ENCODE measurements at places on chromosomes 11 and 22.
A peak's percentile ranks its signal among the peaks of the same experiment; 100 is the strongest.

GRCh38 chr11:47233989-47234668 lies 14.5 kb downstream of the ACP2 start:
- peak; percentile 33 for DNase-seq

DNA sequence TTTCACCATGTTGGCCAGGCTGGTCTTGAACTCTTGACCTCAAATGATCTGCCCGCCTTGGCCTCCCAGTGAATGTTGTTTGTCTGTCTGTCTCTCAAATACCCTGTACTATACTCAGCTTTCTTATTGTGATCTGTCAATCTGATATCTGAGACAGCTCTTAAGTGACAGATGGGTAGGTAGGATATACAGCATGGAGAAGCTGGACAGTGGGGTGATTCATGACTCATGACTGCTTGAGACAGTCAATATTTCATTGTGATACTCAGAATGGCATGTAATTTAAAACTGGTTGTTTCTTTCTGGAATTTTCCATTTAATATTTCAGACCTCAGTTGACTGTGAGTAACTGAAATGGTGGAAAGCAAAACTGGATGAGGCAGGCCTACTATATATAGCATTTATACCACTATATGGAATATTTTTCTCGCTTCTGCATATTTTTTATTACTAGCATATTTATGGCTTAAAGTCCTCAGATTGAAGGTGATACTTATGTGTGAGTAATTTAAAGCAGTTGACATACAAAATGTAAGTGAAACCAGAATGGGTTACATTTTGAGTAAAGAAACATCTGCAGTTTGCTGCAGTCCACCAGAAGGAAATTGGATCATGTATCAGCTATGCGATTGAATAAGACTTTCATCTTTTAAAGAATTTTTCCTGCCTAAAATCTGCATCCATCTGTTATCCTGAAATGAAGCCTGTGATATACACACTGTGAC lies 22.3 kb downstream of the ARHGAP42 start:
- no peak for DNase-seq

GRCh38 chr11:43737201-43737590 lies 56.7 kb downstream of the HSD17B12 start:
- DNase-seq = no peak

- no peak for DNase-seq
Observed at GRCh38 chr11:60798631-60799030, 13.5 kb downstream of the MS4A10 start.

DNA sequence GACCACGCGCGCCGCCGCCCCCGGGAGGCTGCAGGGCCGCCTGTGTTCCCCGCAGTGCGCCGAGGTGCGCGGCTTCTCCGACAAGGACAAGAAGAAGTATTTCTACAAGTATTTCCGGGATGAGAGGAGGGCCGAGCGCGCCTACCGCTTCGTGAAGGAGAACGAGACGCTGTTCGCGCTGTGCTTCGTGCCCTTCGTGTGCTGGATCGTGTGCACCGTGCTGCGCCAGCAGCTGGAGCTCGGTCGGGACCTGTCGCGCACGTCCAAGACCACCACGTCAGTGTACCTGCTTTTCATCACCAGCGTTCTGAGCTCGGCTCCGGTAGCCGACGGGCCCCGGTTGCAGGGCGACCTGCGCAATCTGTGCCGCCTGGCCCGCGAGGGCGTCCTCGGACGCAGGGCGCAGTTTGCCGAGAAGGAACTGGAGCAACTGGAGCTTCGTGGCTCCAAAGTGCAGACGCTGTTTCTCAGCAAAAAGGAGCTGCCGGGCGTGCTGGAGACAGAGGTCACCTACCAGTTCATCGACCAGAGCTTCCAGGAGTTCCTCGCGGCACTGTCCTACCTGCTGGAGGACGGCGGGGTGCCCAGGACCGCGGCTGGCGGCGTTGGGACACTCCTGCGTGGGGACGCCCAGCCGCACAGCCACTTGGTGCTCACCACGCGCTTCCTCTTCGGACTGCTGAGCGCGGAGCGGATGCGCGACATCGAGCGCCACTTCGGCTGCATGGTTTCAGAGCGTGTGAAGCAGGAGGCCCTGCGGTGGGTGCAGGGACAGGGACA lies 2.7 kb downstream of the NLRP6 start:
- DNase-seq = no peak

GRCh38 chr22:20621162-20621561 lies 113.8 kb downstream of the MED15 start:
- DNase-seq = no peak

- DNase-seq = no peak
Observed at GRCh38 chr11:32567154-32567553, 16.5 kb upstream of the EIF3M start.

DNA sequence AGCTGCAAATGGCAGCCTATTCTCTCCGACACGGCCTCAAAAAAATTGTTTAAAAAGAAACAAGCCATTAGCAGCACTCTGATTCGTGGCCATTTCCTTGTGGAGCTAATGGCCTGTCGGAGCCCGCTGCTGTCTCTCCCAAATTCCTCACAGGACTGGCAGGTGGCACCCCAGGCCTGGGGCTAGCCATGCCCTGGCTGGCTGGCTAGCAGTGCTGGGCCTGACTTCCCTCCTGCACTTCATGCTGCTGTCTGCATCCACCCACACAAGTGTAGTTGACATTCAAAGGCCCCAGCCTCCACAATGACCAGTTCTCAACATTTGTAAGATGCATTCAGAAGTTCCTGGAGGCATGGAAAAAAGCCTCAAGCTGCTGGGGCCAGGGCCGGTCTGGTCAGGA lies 61.5 kb downstream of the SMCO4 start:
- DNase-seq = no peak

GRCh38 chr22:43042101-43042780 lies 27.3 kb upstream of the PACSIN2 start:
- no peak for DNase-seq

GRCh38 chr11:71211631-71212030 lies 40.7 kb downstream of the SHANK2 start:
- no peak for DNase-seq

GRCh38 chr22:37953062-37953436 lies 352 bp downstream of the C22orf23 start:
- DNase-seq = no peak

DNA sequence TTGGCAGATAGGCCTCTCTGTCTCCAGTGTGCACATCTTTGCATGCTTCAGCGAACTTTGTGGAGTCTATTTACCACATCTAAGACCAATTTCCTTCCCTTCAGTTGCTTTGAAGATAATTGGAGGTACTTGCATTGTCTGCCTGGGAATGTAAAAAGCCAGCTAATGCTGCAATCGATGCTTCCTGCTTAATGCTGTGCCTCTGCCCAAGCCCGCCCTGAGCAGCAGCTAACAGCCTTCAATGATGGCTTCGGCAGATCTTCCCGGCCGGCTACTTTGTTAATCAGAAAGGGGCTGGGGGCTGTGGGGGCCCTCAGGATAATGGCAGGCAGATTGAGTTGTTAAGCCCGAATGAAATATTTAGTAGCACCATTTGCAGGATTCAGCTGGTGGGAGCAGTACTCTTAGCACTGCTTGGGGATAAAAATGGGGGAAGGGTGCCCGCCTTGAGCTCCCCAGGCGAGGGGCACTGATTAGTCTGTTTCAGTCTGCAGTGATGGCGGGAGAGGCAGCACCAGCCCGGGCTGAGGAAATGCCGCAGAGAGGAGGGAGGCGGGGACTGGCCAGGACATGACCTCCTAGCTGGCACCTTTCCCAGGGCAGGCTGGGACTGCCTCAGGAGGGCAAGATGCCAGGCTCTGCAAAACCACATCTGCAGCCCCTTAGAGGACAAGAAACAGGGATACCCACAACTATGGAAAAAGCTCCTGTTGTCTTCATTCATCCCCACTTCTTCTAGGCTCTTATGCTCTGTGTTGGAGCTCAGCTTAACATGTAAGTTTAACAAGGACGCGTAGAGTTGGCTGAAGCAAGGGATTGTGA lies 460.0 kb downstream of the BUD13 start:
- DNase-seq = peak; percentile 86

DNA sequence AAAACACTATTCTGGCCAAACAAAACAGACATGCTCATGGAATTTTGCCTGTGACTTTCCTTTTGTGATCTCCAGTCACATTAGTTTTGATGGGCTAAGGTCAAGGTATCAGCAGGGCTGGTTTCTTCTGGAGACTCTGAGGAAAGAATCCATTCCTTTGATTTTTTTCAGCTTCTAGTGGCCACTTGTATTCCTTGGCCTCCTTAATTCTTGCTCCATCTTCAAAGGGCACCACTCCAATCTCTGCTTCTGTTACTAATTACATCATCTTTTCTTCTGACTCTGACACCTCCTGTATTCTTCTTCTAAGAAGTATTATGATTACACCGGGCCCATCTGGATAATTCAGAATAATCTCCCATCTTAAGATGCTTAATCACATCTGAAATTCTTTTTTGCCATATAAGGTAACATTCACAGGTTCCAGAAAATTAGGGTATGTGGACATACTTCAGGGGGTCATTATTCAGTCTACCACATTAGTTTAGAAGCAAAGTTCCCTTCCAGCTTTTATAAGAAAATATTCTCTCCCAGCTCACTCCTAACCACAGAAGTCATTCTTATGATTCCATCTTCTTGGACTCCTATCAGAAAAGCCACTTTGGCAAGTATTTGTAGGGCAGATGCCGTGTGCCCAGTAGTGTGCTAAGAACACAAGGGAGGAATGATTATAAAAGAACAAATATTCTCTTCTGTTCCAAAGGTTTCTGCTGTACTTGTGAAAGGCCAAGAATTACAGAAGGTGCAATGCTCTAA lies 56.4 kb upstream of the FSHB start:
- DNase-seq = no peak

- no peak for DNase-seq
Observed at GRCh38 chr22:17307566-17307965, 61.7 kb upstream of the CECR2 start.

DNA sequence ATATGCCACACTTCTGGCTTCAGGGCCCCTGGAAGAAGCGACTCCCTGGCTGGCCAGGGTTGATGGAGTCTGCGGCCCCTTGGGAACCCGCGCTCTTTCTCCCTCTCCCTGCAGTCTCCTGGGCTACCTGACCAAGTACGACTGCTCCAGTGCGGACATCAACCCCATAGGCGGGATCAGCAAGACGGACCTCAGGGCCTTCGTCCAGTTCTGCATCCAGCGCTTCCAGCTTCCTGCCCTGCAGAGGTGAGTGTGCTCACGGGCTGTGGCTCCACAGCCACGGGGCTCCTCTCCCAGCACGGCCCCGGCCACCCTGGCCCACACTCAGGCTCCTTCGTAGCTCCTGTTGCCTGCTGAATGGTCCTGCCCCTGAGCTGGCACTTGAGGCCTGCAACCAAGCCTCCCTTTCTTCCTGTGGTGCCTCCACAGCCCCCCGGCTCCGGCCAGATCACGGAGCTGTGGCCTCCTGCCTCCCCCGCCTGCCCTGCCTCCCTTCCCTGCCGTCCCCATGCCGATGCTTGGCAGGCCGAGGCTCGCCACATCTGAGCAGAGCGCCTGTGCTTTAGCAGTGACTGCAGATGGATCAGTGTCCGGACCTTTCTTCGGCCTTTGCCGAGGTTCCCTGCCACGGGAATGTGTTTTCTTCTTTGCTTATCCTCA lies 36.2 kb upstream of the KRTAP5-7 start:
- DNase-seq = no peak

- DNase-seq = no peak
Observed at GRCh38 chr11:47445840-47446239, 3.1 kb downstream of the RAPSN start.

DNA sequence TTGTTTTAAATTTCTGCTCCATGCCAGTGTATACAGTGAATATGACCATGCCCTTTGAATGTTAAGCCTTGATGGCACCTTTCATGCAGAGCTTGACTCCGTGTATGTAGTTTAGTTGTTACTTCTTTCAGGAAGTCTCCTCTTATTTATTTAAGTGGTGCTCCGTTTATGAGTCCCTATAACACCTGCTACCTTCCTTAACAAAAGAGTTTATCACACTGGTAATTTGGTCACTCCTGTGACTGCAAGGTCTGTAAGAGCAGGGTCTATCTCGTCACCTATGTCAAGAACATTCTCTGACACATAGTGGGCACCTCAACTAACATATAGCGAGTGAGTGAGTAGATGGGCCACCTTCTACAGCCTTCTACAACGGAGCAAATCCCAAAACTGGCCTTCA lies 152.5 kb downstream of the CCDC34 start:
- no peak for DNase-seq

- no peak for DNase-seq
Observed at GRCh38 chr11:106275151-106275550, 197.7 kb downstream of the AASDHPPT start.

DNA sequence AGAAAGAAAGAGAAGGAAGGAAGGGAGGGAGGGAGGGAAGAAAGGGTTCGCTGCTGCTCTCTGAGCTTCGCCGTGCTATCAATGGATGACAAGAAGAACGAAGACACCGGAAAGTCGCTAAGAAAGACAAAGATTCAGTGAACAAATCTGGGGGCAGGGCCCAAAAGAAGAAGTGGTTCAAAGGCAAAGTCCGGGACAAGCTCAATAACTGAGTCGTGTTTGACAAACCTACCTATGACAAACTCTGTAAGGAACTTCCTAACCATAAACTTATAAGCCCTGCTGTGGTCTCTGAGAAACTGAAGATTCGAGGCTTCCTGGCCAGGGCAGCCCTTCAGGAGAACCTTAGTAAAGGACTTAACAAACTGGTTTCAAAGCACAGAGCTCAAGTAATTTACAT lies 2.9 kb upstream of the TTLL1 start:
- DNase-seq = no peak

Data from left ventricle myocardium inferior (tissue), 1 donor.